AML-193 (cell line): ENCODE measurements at places on chromosomes 1 and 21.
A peak's percentile ranks its signal among the peaks of the same experiment; 100 is the strongest.

DNA sequence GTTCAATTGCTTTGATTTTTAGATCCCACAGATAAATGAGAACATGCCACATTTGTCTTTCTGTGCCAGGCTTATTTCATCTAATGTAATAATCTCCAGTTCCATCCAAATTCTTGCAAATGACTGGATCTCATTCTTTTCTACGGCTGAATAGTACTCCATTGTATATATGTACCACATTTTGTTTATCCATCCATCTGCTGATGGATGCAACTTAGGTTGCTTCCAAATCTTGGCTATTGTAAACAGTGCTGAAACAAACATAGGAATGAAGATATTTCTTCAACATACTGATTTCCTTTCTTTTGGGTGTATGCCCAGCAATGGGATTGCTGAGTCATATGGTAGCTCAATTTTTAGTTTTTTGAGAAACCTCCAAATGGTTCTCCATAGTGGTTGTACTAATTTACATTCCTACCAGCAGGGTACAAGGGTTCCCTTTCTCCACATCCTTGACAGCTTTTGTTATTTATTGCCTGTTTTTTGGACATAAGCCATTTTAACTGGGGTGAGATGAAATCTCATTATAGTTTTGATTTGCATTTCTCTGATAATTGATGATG, 344.4 kb downstream of the KCTD3 start:
- no peak for DNase-seq

DNA sequence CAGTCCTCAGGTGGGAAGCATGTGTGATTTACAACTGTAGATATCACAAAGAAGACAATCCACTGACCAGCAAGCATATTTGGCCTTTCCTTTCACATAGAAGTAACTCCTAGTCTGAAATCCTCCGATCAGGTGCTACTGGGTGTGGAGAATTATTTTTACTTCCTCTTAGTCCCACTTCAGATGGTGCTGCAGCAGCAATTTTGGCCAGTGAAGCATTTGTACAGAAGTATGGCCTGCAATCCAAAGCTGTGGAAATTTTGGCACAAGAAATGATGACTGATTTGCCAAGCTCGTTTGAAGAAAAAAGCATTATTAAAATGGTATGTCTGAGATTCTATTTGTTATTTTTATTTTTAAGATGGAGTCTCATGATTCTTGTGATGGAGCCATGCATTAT, 51.0 kb downstream of the SCP2 start:
- no peak for DNase-seq

GRCh38 chr1:44674113-44675000, at the start of the genes ARMH1 and TMEM53:
Gene ARMH1 (plus strand): TSS chr1:44674714. CDS start chr1:44689698, 14,984 bp downstream.
Gene TMEM53 (minus strand): TSS chr1:44674481. CDS start chr1:44674391, 90 bp downstream.
- peak; percentile 77 for DNase-seq

DNA sequence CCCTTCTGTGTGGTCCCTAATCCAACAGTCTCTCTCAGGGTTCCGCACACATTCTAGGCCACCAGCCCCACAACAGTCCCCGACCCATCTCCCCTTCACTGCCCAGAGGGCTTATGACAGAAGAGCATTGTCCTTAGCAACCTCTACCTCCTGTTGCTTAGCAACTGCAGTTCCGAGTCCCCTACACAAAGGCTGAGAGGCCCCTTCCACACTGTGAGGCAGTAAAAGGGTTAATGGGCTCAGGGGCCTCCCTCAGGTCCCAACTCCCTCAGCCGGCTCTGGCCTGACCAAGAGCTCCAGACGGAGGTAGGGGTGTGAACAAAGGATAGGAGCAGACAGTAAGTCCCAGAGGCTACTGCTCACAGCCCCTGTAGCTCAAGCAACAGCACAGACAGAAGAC, 4.3 kb downstream of the IGSF9 start:
- no peak for DNase-seq

DNA sequence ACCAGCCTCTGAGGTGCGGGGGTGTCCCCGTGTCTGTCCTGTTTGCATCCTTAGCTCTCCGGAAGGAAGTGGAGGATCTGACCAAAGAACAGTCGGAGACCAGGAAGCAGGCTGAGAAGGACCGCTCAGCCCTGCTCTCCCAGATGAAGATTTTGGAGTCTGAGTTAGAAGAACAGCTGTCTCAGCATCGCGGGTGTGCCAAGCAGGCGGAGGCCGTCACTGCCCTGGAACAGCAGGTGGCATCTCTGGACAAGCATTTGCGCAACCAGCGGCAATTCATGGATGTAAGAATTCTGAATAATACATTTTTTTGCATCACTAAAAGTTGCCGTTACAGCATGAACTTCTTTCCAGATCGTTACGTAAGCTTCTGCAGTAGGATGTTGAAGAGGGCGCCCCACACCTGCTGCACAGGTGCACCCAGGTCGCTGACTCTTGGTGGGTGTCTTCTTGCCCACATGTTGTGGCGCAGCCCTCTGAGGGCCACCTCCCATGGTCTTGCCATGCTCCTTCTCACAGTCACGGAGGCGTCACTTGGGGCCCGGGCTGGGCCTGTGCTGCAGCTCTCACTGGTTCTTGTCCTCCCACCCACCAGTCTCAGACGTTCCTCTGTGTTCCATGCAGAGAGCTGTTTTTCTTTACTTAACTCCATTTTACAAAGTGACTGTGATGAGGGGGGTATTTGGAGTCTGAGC, 61.3 kb upstream of the DIP2A start:
- DNase-seq = no peak

DNA sequence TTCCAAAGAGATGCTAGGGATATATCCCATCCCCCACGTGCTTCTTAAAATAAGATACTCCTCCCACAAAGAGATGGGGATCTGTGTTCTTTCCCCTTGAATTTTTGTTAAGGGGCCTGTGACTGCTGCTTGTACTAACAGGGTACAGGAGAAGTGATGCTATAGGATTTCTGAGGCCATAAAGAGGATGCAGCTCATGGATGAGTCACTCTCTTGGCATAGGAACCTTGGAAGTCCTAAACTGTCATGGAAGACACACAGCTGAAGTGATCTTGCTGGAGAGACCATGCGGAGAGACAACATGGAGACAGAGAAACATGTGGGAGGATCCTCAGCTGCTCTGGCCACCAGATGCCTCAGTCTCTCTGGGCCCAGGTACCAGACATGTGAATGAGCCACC, 157.2 kb downstream of the S1PR1 start:
- DNase-seq = no peak

- no peak for DNase-seq
These were observed 24.4 kb upstream of the WDR26 start for GRCh38 chr1:224458996-224459395.

DNA sequence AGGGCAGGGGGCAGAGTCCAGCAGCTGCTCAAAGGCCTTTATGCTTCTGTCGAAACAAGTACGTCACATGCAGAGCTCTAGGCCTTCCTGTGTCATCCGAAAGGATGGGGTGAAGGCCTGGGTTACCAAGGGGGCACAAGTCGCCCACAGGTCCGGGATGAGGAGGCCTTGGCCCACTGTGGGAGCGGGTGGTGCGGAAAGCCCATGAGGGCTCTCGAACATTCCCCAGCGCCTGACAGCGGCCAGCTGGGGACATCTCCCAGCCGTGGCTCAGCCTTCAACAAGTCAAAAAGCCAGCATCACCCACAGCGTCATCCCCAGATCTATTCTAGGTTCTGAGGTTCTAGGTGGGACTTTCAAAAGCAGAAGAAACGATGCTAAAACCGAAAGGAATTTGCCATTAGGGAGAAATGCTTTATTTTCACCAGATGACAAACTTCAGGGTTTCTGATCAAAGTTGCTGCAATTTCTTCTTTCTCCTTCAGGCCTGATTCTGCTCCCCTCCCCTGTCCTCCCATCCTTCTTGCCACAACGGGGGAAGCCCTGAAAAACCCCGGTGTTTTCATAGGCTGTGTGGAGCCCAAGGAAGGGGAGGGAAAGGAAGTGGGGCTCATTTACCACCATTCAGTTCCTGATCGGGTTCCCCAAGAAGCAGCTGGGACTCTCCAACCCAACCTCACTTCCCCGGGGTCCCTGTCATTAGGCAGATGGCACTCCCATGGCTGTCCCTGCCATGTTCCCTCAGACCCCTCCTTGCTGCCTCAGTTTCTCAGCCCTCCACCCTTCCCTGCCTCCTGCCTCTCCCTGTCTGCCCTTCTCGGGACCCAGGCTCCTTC, 17.6 kb downstream of the GPR137B start:
- DNase-seq = no peak

- no peak for DNase-seq
These were observed 6.4 kb upstream of the BRWD1 start for GRCh38 chr21:39319814-39320332.

- no peak for DNase-seq
These were observed 22.7 kb downstream of the WNT9A start for GRCh38 chr1:227924833-227925574.

DNA sequence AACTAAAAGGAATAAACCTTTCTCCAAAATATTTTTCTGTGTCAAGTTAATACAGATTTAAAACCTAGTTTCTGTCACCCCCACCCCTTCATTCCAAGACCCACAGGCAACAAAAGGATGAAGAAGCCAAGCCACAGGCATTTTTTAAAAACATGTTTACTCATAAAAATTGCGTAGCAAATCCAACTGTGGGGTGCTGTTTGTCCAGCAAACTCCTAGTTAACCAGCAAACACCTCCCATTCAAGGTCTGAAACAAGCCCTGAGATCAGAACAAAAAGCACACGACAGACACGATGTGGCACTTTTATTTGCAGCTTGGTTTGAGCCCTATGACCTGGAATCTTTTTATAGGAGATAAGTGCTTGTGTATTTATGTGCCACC, 149.9 kb upstream of the CAMK1G start:
- no peak for DNase-seq

- no peak for DNase-seq
These were observed 65.9 kb downstream of the FMO4 start for GRCh38 chr1:171379846-171380245.

GRCh38 chr1:207828485-207829158, 76.8 kb downstream of the CD46 start:
- DNase-seq = peak; percentile 98

GRCh38 chr1:80656641-80657040, 1144.1 kb upstream of the ADGRL2 start:
- DNase-seq = no peak

GRCh38 chr1:36384542-36385409, 948 bp downstream of the STK40 start:
- peak; percentile 48 for DNase-seq

- no peak for DNase-seq
These were observed 89.5 kb upstream of the GREM2 start for GRCh38 chr1:240701412-240701811.

DNA sequence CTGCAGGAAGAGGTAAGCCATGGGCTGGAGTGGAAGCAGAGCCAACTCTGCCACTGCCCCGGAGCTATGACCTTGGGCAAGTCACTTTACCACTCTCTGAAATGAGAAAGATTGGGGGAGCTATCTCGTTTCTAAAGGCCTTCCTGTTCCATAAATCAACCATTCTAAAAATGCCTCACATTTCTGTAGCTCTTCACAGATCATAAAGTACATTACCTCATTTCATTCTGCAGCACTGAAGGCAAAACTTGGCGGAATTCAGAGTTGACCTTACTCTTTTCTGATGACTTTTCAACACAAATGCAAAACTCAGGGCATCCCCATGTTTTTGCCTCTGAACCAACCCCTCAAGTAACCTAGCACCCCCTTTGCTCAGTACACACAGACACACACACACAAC, 404.0 kb upstream of the NFIA start:
- DNase-seq = no peak

DNA sequence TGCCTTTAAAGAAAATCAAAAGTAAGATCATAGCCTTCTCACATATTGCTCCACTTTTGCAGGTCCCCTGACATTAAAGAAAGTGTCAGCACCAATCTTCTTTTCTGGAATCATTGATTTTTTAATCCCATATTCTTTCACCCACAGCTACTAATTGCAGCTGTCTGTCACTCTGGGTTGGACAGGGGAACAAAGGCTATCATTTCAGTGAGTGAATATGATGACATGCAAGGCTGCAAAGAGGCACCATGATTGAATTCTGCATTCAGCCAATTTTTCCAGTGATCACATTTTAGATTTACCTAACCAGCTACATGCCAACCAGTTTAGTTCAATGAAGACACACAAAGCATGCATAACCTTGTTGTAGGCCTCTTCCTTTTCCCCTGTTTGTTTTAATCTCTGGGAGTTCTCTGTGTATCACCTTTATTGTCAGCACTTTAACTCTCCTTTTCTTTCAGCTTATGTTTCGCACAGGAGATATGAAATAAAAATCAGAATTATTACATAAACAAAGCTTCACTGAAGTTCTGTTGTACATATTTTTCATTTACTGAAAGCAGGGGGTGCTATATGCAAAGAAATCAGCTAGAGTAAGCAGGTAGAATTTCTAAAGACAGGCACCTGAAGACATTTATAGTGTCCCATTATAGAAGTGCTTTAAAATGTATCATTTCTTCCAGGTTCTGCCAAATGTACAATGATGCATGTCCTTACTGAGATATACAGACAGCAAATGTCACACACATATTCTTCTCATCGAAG, 584.8 kb downstream of the PLA2G4A start:
- DNase-seq = no peak

GRCh38 chr21:35529171-35529863, 480.2 kb upstream of the RUNX1 start:
- peak; percentile 4 for DNase-seq

- DNase-seq = no peak
These were observed 15.4 kb downstream of the NPPA start for GRCh38 chr1:11831945-11832725.

DNA sequence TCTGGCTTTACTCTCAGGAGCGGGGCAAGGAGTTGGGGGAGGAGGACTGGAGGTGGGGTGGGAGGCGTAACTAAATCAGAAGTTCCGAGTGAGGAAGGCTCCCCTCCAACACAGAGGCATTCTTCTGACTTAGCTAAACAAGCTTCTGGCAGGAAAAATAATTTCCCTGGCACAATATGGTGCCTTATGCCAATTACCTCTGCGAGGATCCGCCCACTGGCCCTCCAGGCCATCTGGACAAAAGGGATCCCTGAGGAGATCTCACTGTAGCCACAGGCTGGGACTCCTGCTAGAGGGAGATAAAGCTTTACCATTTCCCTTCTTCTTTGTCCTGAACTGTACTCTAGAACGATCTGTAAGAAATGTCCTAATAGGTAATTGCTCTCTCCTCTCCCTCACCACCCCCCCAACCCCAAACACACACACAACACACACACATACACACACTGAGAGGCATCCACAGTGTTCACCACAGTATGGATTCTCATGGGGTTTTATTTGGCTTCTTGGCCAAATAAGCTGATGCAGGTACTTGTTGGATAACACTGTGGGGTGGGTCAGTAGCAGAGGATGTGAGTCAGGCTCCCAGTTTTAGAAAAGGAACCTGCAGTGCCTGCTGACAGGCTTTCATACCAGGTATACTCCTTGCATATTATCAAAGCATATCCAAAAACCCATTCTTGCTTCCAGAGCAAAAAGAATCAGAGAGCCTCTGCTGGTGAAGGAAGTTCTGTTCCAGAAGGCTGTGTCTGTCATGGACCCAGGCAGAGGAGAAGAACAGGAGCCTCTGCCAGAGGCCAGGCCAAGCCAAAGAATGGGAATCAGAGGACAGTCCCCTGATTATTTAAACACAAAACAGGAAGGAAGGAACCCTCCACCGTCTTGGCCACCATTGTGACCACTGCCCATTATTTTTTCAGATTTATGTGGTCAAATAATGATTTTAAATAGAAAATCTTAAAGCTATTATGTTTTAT, 169.1 kb downstream of the C1orf21 start:
- no peak for DNase-seq

- DNase-seq = no peak
These were observed 11.7 kb downstream of the AVPR1B start for GRCh38 chr1:206105464-206105995.

GRCh38 chr1:12417389-12417788, 187.6 kb downstream of the VPS13D start:
- no peak for DNase-seq

- DNase-seq = no peak
These were observed 12.5 kb upstream of the VAMP4 start for GRCh38 chr1:171754353-171754705.

- DNase-seq = no peak
These were observed 108.2 kb upstream of the TMPRSS2 start for GRCh38 chr21:41616031-41616591.
